ENCODE measurements at places on chromosomes 4 and X.
A peak's percentile ranks its signal among the peaks of the same experiment; 100 is the strongest.

- DNase-seq: no peak
Measured at GRCh38 chrX:15277604-15278003, 7.7 kb upstream of the ASB9 start.

- DNase-seq: no peak
Measured at GRCh38 chrX:112877771-112878173, 37.1 kb upstream of the AMOT start.

- DNase-seq: peak; percentile 51
Measured at GRCh38 chr4:143025081-143025704, 159.5 kb upstream of the USP38 start.

GRCh38 chrX:7953446-7953845, 26.2 kb upstream of the PNPLA4 start:
- no peak for DNase-seq

DNA sequence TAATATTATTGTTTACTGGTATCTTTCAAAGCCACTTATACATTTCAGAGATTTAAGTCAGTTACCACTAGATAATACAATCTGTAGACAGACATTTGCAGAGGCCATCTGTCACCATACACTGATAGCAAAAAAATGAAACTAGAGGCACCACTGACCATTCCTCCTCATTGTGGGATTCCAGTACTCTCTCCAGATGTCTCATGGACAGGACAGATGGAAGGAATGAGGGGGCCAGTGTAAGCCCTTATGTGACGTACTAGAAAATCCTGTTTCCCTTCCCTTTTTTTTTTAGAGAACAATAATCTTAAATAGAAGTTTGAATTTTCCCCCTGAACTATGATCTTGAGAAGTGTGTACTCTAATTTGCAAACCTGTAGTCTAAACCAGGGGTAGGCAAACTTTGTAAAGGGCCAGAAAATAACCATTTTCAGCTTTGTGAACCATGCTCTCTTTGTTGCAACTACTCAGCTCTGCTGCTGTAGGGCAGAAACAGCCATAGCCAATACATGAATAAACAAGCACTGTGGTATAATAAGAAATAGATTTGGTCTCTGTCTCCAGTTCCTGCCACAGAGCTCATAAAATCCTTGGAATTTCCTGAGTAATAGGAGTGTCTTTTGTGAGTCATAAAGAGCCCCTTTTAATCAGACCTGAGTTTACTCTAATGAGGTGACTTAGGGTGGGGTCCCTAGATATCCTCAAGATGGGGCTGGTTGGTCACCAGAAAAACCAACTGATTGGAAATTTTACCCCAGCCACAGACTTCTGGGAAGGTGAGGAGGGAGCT, 90.4 kb downstream of the MOSPD2 start:
- DNase-seq: peak; percentile 81

GRCh38 chrX:115017455-115017854, at the start of gene IL13RA2:
TSS of gene IL13RA2 (minus strand) at chrX:115017616. CDS start at chrX:115017269, 347 bp downstream.
- no peak for DNase-seq

GRCh38 chrX:1361275-1361674, 24.7 kb downstream of the IL3RA start:
- no peak for DNase-seq

GRCh38 chr4:106238820-106239420, 77.1 kb downstream of the TBCK start:
- DNase-seq: peak; percentile 51

DNA sequence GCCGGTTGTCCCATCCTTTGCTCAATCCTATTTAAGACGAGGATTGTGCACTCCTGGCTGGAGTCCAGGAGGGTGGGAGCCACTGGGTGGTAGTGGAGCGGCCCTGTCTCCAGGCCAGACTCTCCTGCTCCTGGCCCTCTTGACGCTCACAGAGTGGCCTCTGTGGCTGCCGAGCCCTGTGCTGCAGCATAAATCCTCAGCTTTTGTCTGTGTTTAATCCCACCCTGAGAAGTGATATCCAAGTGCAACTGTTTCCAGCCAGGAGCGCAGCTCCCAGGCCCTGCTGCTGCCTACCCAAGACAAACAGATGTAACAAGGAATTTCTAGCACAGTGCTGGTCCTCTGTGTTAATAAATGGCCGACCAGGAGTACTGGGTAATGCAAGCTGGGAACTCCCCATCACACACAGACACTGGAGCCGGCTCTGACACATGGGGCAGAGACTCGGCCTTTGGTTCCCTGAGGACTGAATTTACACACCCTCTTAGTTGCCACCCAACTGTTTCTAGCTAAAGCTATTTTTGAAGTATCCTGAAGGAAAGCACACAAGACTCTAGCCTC, 85.3 kb downstream of the GATB start:
- no peak for DNase-seq

DNA sequence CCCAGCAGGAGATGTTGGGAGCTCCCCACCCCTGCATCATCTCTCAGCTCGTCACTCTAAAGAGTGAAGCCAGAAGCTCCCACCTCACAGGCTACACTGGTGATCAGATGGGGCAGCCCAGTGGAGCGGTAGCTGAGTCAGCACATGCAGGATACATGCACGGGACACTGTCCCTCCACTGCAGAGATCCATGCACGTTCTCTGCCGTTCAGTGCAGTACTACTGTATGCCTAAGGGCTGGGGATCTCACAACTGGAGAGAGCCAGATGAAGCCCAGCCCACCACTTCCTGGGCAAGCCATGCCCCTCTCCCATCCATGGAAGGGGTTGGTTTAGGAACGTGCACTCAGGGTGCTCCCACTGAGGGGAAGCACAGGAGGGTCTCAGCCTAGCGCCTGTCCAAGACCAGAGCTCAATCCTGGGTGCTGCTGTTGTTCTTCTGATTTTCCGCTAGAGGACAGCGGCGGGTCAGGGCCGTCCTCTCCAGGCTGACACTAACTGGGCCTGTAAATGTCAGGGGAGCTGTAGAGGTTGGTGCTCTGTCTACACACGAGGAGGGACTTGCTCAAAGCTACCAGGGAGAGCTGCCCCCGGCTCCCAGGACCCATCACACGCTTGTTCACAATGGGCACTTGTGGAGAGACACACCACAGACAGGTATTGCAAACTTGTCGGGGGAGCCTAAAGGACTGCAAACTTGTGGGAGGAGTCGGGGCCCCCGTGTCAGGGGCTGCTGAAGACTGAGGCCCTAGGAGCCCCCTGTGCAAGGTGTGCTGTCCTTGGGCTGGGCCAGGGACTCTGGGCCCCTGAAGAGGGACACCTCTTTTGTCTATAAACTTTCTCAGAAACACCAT, 18.2 kb upstream of the ABLIM2 start:
- peak; percentile 70 for DNase-seq

DNA sequence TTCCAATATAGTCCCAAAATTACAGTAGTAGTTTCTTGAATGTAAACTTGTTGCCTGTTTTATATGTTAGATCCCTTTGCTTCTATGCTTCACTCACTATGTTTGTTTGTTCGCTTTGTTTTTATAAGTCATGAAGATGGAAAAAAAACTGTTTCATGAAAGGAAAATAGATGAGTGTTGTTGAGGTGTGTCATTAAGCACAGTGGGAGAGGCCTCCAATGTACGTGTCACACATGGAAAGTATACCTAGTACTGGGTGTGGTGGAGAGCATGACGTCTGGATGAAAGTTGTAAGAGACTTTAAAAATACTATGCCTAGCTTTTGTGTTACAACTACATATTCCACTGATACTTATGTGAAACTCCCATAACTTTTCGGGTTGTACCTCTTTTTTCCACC, 28.4 kb downstream of the PLS3 start:
- DNase-seq: no peak

DNA sequence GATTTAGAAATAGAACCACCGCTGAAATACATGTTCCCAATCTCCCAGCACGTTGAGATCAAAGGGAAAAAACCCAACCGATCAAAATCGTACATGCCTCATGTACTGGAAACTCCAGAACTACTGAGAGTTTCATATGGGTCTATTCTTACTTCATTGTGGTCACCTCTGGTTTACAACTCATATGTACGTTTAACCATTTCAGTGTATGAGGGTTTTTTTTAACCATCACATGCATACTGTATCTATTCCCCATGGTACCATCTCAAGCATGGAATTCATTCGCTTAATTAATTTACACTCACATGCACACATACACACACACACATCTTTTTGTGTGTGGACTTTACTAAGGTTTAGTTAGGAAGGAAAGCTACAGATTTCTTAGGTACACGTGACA, 46.0 kb upstream of the CLNK start:
- DNase-seq: no peak

DNA sequence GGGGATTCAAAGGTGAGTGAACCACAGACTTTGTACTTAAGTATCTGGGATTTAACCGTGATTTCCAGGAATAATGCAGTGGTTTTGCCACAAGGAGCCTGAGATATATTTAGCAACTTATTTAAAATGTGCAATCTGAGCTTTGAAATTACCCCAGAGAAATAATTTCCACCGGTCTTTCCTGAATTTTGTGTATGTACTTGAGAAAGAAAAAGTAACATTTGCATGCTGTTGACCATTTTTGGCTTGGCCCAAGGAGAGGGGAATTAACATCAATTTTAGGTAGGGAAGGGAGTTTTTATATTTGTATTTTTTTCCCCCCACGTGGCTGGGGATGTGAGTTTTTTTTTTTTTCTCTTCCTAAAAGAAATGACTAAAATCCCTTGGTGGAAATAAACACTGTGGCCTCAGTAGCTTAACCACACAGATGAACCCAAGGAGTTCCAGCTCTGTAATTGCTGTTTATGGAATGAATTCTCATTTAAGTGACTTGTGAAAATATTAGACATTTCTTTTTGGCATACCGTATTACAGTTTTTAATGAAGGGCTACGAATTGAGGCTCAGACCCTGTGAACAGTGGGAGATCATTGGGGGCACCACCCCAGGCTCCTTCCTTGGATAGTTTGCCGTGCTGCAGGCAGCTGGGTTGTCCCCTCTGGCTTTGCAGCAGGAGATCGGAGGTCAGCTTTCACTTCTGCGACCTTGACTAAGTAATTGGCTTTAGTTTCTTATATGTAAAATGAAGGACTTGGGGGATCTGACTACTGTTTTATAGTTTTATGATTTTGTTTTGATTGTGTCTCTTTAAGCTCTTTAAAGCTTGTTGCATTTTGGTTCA, 116.1 kb downstream of the ARHGAP10 start:
- no peak for DNase-seq

- DNase-seq: no peak
Measured at GRCh38 chr4:103757631-103758030, 37.8 kb upstream of the TACR3 start.

DNA sequence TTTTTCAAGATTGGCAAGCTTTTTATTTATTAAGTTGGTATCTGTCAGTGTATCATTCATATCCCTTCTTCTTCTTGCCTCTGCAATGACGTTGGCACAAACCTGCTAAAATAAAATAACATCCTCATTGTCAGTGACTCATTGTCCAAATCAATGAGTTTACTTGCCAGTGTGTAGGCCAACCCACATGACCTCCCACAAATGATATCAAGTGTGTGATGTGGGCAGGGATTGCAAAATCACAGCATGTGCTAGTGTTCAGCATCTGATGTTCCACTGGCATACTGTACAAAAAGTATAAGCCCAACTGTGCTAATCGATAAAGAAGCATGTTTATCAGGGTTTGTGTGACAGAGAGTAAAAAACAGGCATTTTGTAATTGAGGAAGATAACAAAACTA, 25.5 kb downstream of the GPAT3 start:
- DNase-seq: peak; percentile 24

- DNase-seq: peak; percentile 14
Measured at GRCh38 chr4:103375278-103375677, 177.1 kb upstream of the CENPE start.

- peak; percentile 73 for DNase-seq
Measured at GRCh38 chrX:120604361-120604782, 471 bp downstream of the MCTS1 start.

- peak; percentile 1 for DNase-seq
Measured at GRCh38 chr4:136036744-136037143, 1495.5 kb downstream of the PCDH18 start.

DNA sequence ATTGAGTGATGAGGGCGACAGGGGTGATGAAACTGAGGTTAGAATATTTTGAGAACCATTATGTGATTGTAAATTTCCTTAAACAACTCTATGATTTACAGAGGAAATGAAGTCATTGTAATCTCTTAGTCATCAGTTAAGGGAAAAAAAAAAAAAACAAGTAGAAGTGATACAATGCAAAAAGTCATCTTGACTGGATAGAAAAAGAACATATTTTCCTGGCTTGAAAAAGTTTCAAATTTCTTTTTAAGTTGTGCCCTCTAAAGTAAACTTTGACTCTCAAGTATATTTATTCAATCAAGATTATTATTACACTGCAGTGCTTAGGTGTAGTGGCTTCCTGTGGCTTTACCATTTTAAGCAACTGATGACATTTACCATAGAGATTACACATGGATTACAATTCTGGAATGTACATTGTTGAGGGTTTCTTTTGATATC, 40.6 kb downstream of the GABRB1 start:
- DNase-seq: peak; percentile 66

DNA sequence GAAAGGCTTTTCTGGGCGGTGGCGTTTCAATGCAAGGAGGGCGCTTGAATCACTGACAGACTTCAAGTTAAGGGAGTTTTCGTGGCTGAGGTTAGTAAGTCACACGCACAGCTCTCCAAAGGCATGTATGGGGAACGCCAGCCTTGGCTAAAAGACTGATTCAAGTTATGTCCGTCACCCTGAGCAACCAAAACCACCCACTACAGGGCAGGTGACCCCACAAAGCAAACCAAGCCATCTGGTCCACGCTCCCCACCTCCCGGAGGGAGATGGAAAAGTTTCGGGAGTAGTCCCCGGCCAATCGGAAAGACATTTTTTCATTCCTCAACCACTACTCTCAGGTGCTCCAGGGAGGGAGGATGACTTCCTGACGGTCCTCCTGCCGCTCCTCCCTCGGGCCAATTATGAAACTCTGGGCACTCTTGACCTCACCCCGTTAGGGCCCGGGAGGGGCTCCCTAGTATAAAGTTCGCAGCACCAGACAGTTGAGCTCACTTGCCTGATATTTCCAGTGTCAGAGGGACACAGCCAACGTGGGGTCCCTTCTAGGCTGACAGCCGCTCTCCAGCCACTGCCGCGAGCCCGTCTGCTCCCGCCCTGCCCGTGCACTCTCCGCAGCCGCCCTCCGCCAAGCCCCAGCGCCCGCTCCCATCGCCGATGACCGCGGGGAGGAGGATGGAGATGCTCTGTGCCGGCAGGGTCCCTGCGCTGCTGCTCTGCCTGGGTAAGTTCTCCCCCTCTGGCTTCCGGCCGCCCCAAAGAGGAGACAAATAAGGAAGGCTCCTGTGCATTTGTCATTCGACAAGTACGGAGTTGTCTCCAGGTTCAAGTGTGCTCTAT, at the start of gene EREG:
TSS of gene EREG (plus strand) at position 494 of the 840 bp plus-strand sequence. CDS start at position 658, 164 bp downstream.
- DNase-seq: peak; percentile 30

- no peak for DNase-seq
Measured at GRCh38 chrX:2732076-2732475, 19.8 kb upstream of the XG start.

- no peak for DNase-seq
Measured at GRCh38 chr4:178453057-178453456, 1010.8 kb upstream of the AGA start.

- no peak for DNase-seq
Measured at GRCh38 chrX:70445951-70446350, 1.3 kb downstream of the DLG3 start.
